ENCODE measurements at places on chromosomes 16 and 17.
A peak's percentile ranks its signal among the peaks of the same experiment; 100 is the strongest.

DNA sequence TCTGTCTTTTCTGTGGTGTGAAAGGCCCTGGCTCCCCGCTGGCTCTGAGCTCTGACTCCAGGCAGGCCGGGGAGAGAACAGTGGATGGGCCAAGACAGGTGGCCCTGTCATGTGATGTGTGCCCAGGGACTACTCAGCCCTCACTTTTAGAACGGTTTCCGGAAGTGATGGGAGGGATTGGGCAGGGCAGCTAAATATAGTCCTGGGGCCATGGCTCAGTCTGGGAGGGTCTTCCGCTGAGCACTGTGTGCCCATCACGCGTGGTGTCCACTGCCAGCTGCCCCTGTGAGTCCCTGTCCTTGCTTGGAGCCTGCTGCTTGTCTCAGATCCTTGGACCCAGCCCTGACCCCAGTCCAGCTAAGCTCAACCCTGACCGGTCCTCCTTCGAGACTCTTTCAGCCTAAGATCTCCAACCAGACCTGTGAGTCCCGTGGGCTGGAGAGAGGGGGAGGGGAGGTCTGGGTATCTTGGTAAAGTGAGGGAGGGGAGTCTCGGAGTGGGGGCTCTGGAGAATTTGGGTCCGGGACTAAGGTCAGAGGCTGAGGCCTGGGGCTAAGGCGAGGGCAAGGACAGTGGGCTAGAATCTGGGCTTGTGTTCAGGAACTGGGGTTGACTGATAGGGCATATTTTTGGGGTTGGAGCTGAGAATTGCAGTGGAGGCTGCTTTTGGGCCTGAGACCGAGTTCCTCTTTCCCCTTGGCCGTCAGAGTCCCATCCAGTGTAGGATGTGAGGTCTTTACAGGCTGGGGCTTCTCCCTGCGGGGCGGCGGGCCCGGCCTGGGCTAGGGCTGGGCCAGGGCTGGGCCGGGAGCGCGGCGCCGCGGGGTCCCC lies at the start of gene TRIM72:
TRIM72 (plus strand) TSS at position 243 of the 831 bp plus-strand sequence. CDS start 620 bp downstream, outside the sequence.
- DNase-seq = no peak

- peak; percentile 19 for DNase-seq
These were observed 684 bp upstream of the NUDT16L1 start for GRCh38 chr16:4692460-4693295.

DNA sequence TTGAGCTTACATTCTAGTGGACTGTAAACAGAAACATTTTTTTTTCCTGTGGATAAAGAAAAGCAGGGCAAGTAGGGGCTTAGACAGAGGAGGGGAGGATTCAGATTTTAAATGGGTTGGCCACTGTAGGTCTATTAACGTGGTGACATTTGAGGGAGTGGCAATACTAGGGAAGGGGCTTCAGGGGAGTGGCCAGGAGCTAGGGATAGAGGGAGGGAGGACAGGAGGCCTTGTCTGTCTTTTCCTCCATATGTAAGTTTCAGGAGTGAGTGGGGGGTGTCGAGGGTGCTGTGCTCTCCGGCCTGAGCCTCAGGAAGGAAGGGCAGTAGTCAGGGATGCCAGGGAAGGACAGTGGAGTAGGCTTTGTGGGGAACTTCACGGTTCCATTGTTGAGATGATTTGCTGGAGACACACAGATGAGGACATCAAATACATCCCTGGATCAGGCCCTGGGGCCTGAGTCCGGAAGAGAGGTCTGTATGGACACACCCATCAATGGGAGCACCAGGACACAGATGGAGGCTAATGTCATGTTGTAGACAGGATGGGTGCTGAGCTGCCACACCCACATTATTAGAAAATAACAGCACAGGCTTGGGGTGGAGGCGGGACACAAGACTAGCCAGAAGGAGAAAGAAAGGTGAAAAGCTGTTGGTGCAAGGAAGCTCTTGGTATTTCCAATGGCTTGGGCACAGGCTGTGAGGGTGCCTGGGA lies 6.5 kb upstream of the HBM start:
- DNase-seq = no peak

GRCh38 chr16:13634959-13635358 lies 285.0 kb upstream of the ERCC4 start:
- no peak for DNase-seq

- peak; percentile 97 for DNase-seq
These were observed at the start of gene TBX21 for GRCh38 chr17:47733047-47733673. Gene TBX21, plus strand, starts transcription at chr17:47733236. Its CDS starts 219 bp downstream, at chr17:47733455.

DNA sequence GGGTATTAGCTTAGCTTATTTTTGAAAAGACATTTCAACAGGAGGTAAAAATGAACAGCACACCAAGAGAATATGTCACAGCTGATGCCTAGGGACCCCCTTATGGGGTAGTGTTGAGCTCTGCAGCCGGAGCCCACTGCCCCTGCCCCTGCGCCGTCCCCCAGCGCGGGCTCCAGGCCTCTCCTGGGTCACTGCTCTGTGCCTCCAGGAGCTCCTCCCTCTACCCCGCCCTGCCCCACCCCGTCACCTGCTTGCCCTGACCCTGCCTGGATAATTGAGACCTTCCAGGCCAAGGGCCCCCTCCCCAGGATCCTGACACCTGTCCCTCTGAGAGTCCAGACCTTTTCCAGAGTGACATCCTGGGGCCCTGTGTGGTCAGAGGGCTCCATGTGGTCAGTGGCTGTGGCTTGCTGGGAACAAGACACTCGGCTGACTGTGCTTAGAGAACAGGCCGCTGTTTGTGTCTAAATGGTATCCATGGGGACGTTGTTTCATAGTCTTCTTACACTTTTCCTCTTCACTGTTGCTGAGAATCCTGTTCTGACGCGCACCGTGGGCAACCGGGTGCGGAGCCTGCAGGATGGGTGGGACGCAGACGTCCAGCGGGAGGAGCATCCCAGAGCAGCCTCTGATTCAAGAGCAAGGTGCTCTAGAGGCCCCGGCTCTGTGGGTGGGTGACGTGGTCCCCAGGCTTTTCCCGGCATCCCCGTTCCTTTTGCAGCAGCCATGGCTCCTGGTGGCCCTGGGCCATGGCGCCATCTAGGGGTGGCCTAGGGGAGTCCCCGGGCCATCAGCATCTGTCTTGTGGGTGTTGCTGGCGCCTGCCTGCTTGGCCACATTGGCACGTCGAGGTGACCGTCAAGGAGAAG lies 20.0 kb upstream of the WFIKKN1 start:
- DNase-seq = peak; percentile 73

DNA sequence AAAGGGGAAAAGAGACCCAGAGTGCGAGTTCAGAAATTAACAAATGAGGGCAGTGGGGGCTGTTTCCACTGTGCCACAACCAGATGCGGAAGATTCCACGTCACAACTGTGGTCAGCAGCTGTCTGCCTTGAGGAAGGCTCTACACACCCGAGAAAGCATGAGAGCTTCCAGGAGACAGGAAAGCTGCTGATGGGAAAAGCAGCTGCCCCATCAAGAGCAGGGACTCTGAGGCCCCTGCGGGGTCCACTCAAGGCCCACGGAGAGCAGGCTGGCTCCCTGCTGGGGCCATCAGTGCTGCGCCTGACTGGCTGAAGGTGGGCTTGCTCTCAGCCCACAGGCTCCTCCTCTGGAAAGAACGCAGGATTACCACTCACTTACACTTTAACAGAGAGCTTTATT lies 14.8 kb upstream of the TRAP1 start:
- DNase-seq = no peak

DNA sequence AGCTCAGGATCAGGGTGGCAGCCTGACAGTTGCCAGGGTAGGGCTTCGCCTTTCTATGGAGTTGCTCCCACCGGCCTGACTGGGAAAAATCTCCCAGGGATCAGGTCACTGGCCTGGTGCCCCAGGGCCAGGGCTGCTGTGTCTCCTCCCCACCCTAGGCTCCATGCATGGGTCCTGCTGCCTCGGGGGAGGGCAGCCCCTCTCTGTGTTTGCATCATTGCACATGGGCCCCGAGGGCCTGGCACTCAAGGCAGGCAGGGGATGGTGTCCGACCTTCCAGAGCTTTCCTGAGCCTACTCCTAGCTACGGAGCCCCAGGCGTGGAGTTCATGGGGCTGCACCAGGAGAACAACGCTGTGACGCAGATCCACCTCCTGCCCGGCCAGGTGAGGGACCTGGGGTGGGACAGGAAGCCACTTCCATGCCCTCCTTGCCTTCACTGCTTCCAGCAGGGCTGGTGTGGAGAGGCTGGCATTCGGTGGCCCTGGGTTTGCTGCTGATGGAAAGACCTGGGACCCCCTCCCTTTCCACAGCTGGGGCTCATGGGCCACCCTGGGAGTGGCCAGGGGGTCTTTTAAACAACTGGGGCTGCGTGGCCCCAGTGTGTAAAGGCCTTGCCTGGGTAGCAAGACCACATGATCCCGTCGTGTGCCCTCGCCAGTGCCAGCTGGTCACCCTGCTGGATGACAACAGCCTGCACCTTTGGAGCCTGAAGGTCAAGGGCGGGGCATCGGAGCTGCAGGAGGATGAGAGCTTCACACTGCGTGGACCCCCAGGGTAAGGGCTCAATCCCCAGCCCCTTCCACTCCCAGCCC lies 29.5 kb upstream of the MYO15B start:
- no peak for DNase-seq

DNA sequence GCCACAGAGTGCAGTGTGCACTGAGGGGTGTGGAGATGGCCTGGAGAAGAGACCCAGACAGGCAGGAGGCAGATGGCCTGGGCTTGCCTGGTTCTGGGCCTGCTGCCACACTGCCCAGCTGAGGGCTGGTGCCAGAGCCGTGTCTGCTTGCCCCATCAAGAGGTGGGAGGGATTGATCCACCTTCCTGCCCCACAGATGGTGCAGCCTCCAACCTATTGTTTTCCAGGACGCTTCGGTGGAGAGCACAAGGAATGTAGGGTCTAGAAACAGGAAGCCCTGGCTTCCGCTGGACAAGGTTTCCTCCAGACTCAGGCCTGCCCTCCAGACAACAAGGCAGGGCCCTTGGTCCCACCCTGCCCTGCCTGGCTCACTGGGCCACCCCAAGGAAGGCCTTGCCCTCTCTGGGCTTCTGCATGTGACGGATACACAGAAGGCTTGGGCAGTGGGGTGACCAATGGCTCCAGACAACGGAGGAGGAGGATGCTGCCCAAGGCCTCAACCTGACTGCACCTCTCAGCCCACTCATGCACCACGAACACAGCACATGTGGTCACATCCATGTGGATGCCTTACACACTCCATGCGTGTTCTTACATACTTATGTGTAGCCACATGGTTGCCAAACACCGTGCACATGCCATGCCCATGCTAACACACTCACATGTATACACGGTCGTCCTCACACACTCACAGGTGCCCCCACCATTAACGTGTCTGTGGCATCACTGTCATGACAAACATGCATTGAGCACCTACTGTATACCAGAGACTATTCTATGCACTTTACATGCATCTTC lies 6.5 kb upstream of the CDH5 start:
- DNase-seq = no peak

DNA sequence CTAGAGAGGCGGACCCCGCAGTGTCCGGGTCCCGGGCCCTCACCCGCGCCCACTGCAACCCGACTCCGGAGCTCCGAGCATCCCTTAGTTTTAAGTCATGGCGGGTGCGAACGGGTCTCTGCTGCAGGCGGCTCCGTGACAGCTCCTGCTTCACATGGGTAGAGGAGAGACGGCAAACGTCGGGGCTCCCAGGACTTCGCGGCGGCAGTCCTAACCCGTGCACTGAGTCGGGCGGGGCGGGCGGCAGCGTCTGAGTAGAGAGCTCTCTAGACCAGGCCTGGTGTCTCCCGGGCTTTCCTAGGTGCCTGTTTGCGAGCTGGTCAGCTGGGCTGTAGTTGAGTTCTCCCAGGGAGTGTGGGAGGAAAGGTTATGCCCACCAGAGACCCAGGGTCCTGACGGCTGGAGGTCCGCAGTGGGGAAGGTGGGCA lies 345 bp downstream of the TSC2 start:
- DNase-seq = peak; percentile 37

DNA sequence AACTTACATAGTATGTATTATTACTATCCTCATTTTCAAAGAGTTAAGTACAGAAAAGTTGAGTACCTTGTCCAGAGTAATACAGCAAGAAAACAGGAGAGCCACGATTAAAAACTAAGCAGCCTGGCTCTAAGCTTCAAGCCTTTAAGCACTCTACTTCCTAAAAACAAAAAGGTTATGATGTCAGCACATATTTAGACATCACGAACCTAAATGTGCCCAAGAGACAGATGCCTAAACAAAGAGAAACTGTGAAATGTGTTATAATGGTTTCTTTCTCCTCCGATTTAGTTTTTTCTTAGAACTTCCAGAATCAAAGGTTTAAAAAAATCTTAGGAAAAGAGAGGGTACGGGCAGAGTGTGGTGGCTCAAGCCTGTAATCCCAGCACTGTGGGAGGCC lies 151.0 kb downstream of the VPS53 start:
- DNase-seq = no peak

DNA sequence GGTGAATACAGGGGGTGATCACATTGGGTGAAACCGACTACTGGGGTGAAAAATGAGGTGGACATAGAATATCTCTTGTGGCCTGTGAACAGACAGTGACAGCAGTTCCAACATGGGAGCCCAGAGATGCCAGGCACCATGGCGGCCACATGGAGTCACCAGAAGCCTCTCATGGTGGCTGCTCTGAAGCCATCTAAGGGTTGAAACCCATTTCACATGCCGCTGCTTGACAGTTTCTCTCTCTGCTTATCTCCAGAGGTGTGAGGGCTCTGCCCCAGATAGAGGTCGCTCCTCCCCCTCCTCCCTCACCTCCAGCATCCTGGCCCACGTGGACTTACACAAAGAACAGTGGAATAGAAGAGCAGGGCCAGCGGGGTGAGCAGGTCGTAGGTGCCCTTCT lies 37.9 kb upstream of the PIK3R6 start:
- DNase-seq = no peak

DNA sequence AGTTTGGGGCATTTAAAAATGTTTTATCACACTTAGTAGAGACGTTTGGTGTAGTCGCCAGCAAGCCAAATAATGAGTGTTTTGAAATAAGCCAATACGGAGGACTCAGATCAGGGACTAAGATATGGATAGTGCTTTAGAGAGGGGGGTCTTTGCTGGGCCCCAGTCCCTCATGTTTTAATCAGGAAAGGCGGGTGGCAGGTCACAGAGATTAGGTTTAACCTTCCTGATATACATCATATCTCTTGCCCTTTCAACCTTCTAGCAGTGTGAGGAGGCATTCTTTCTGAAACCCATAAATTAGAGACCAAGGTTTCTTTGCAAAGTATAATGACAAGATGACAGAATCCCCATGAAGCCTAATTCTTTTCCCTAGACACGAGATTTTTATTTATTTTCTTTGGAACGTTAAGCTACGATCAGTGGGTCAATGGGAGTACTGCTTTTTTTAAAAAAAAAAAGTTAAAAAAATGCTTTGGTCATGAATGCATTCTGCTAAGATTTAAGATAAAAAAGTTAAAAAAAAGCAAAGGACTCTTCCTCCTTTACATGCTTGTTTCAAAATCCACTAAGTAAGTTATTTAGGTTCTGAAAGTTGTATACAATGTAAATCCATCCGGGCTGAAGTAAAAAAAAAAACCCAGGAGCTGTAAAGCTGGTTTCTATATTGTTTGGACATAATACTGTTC lies 572.1 kb upstream of the SALL1 start:
- no peak for DNase-seq

DNA sequence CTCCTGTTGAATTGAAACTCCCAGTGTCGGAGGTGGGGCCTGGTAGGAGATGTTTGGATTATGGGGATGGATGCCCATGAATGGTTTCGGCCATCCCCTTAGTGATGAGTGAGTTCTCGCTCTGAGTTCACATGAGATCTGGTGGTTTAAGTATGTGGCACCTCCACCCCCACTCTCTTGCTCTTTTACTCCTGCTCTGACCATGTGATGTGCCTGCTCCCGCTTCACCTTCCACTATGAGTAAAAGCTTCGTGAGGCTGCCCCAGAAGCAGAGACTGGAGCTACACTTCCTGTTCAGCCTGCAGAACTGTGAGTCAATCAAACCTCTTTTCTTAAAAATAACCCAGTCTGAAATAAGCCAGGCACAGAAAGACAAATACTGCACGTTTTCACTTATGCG lies 512.4 kb downstream of the HS3ST4 start:
- peak; percentile 44 for DNase-seq

Data from activated CD8-positive, alpha-beta T cell treated with anti-CD3 and anti-CD28 coated beads for 36 hours (primary cell).